Colonic mucosa (tissue), 4 donors: ENCODE measurements at places on chromosomes 2 and 18.

DNA sequence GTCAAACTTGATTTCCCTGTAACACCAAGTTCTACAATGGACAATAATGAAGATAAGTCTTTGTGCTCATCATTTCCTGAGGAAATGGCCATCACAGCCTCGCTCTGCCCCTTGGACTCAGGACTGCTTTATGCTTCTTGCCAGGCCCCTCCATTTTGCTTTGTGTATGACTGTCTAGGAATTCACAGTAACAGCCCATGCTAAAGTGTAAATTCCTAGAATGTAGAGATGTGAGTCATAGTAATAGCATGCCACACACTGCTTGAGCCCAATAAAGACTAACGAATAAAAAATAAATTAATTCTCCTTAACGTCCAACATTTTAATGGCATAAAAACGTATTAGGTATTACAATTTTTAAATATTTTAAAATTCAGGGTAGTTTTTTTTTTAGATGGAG, 226.5 kb downstream of the PID1 start:
- no peak for DNase-seq

- no peak for DNase-seq
Measured at GRCh38 chr2:102171946-102172345, 14.9 kb upstream of the IL1RL2 start.

DNA sequence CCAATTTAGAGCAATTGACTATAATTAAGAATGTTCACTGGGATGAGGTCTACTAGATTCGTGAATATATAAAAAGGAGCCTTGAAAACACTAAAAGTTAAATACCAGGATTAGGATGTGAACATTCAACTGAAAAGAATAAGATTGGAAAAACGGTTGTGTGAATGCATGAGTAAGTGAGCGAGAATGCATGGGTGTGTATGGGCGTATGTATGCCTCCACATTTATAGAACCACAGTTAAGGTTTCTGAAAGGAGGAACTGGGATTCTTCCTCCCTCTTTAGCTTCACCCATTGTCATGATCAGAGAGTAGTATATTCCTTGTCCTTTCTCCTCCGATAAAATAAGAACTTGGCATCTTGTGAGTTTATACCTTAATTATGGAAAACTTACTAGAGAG, 151.1 kb upstream of the UBE2E3 start:
- no peak for DNase-seq

DNA sequence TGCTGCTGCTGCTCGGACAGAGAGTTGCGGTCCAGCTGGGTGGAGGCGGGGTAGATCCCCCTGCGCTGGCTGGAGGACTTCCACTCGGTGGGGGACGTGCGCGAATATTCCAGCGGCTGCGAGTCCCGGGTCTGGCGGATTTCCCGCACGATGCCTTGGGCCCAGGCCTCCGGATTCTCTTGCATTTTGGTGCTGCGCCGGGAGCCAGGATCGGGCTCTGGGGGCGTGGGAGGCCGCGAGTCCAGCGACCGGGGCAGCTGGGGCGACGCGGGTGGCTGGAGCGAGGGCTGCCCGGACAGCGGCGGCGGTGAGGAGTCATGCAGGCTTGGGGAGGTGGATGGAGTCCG, 4.8 kb downstream of the NT5C1B start:
- DNase-seq, result no peak

DNA sequence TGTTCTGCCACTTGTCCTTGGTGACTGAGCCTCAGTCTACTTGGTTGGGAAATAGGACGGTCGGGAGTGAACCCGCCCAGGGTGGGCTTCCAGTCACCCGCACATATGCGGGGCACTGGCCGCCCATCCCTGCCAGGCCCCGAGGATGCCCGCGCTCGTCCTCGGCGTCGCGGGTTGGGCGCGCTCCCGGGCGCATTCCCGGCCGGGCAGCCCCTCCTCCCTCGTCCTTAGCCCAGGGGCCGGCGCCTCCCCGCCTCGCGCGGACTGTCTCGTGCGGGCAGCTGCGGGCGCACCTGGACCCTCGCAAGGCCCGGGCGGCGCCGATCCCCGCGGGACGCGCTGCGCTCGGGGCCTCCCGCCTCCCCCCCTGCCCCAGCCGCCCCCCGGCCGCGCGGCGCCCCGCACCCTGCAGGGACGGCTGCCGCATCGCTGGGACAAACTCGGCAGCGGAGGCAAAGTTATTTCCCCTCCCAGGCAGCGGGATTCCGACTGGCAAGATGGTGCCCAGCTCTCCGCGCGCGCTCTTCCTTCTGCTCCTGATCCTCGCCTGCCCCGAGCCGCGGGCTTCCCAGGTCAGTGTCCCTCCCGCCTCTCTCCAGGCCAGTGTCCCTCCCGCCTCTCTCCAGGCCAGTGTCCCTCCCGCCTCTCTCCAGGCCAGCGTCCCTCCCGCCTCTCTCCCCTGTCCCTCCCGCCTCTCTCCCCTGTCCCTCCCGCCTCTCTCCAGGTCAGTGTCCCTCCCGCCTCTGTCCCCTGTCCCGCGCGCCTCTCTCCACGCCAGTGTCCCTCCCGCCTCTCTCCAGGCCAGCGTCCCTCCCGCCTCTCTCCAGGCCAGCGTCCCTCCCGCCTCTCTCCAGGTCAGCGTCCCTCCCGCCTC, at the start of gene FBLN7:
Gene FBLN7, plus strand, starts transcription at position 227 of the 874 bp plus-strand sequence. Its CDS starts 271 bp downstream, at position 498.
- DNase-seq, result no peak

DNA sequence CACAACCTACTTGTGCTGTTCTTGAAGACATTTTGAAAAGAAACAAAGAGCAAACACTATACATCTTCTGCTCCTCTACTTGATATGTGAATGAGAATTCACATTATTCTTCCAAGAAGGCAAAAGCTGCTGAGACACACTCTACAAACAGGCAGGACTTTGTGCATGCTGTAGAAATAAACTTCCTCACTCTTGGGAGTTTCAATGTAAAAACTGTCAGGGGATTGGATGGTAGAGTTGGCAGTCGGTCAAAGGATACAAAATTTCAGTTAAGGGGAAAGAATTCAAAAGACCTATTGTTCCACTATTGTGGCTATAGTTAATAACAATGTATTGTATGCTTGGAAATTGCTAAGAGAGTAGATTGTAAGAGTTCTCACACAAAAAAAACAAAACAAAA, 196.3 kb downstream of the MC4R start:
- no peak for DNase-seq

GRCh38 chr2:214180071-214180470, 230.8 kb upstream of the VWC2L start:
- no peak for DNase-seq

DNA sequence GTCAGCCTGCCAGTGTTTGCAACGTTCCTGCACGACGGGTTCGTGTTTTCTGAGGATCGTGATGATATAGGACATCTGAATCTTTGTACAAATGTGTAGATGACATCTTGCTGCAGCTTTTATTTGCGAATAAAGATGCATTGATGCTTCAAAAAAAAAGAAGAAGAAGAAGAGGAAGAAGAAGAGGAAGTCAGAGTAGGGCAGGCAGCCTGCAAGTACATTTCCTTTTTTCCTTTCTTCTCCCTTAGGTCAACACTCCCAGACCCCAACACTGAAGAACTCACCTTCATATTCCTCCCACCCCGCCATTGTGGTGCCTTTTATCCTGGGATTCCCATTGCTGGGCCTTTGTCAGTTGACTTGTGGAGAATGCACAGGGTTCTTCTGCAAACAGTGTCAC, 91.5 kb downstream of the FHOD3 start:
- no peak for DNase-seq

GRCh38 chr2:160996584-160996983, 163.6 kb upstream of the TANK start:
- DNase-seq, result no peak

DNA sequence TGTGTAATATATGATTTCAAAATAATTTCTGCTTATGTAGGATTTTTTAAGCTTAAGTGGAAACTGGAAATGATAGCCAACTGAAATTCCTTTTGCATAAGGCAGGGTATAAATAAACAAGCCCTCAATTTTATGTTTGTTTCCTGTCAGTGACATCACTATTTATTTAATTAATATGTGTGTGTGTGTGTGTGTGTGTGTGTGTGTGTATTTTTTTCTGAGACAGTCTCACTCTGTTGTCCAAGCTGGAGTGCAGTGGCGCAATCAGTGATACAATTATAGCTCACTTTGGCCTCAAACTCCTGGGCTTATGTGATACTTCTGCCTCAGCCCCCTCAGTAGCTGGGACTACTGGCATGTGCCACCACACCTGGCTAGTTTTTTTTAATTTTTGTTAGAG, 29.3 kb upstream of the CYP20A1 start:
- no peak for DNase-seq

DNA sequence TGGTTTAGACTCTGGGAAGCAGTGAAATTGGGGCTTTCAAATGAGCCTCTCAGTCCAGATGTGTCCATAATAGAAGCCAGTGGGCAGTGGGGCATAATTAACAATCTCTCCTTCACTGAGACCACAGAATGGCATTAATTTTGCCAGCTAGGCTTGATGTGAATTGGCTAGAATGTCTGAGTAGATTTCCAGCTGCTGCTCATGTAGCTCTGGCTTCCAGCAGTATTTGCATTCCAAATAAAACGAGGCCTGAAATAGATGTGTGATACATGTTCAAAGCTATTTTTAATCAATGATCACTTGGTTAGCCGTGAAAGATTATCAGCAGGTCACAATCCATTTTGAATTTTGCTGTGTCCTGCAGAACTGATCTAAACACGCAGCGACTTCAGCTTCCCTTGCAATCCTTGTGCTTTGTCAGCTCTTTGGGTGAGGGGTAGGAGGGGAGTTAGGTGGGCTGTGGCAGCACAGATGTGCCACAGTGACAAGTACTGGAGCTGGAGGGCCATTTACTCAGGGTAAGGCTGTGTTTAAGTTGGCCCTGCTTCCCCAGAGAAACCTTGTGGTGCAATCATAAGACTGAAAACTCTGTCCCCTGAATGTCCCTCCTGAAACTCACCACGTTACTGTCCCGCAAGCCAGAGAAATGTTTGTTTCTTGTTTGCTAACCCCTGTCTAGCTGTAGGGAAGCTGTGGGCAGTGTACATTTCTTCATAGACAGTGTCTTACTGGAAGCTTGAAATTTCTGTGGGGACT, 56.9 kb upstream of the TMEM178A start:
- no peak for DNase-seq

DNA sequence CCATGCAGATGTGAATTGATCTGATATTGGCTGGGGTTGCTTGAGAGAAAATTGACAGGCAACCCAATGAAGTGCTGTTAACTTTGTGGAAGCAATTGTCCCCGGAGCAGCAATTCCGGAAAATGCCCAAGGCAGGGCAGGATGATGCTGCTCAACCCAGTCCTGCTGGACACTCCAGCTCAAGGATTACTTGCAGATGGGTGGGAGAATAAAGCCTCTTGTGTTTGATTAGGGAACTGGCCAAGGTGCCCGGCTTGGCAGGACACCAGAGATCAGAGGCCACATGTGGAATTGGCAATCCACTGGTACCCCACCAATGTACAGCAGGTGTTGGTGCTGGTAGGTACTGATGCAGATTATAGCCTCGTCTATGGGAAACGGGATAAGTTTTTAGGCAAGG, 12.3 kb upstream of the C2orf42 start:
- no peak for DNase-seq

- no peak for DNase-seq
Measured at GRCh38 chr2:237547841-237548416, 18.4 kb upstream of the PRLH start.
